Substantia nigra (tissue), 51 donors: ENCODE measurements at places on chromosomes 6 and 20.

- no peak for DNase-seq
Measured at GRCh38 chr20:44742304-44743079, 3.2 kb upstream of the KCNK15 start.

- peak; percentile 30 for DNase-seq
Measured at GRCh38 chr20:50635676-50636600, 55.4 kb downstream of the RIPOR3 start.

GRCh38 chr6:46921059-46921458 lies 679 bp downstream of the ADGRF5 start:
- no peak for DNase-seq

DNA sequence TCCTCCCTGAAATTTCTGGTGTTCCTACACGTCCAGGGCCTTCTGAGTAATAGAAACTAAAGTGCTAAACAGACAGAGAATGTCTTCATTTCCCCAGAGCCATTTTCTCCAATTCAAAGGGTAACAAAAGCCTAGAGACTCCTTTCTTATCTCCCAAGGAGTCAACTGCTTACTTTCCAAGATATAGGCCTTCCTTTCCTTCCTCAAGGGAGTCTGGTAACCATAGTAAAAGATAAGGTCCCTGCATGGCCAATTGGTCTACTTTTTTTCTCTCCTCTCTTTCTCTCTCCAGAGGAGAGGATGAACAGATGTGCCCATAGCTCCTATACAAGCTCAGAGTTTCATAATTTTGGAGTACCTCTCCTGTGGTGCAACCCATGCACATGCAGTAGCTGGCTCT lies 185.7 kb downstream of the ASCC3 start:
- no peak for DNase-seq

- no peak for DNase-seq
Measured at GRCh38 chr6:147071776-147072175, 132.4 kb upstream of the STXBP5 start.

DNA sequence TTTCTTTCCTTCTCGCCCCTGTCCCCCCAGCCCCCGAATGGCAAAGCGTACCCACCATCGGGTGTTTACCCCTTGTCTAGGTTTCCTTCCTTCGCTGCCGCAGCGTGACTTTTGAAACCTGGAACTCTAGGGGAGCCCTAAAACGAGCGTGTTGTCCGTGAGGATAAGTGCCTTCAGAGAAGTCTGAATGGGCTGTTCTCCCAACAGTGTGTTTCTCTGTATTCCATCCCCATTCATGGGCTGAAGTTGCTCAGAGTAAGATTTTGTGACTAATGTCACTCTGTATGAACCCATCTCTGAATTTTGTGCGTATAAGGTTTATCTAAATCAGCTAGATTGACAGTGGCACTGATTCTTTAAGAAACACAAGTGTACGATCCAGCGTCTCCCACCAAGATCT lies 949 bp downstream of the MACROD2 start:
- DNase-seq, result no peak

DNA sequence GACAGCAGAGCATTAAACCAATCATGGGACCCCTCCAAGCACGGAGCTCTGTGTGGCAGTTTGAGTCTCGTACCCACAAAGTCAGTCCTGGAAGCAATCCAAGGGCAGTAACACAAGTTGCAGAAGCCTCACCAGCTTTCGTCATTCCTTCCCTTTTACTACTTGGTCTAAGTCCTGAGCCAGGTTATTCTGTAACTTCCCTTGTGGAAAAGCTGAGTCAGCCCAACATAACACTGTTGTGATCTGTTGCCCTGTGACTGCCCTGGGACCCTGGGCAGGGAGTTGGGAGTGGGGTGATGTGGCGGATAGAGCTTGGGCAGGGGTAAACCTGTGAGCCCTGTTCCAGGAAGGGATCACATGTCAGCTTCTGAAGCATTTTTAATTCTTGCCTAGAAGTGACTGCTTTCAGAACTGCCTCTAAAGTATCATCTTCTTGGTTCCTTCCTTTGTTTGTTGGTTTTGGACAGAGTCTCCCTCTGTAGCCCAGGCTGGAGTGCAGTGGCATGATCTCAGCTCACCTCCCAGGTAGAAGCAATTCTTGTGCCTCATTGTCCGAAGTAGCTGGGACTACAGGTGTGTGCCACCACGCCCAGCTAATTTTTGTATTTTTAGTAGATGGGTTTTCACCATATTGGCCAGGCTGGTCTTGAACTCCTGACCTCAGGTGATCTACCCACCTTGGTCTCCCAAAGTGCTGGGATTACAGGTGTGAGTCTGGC lies 183.7 kb upstream of the JAG1 start:
- DNase-seq, result no peak

DNA sequence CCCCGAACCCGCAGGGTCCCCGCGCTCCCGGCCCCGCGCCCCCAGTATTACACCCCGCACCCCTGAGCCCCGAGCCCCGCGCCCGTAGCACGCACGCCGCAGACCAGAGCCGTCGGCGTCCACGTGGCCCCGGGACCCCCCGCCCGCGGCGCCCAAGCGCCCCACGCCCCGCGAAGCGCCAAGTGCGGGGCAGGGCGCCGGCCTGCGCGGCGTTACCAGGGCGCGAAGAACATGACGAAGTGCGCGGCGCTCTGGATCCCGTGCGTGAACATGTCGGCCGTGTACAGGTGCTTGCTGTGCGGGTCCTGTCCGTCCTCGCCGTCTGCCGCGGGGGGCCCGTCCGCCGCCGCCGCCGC lies 312 bp downstream of the TXNDC5 start:
- no peak for DNase-seq

GRCh38 chr20:12467758-12468157 lies 541.0 kb upstream of the SPTLC3 start:
- no peak for DNase-seq

GRCh38 chr6:82614518-82614917 lies 250.9 kb downstream of the TPBG start:
- DNase-seq, result no peak
